Stimulated activated CD4-positive, alpha-beta T cell treated with anti-CD3 and anti-CD28 coated beads, Interleukin-1b, Interleukin-23, amount 100 ng/mL, for 1 hour (primary cell): ENCODE measurements at places on chromosomes 4 and X.

- no peak for DNase-seq
Observed at GRCh38 chr4:36854554-36854953, 390.0 kb upstream of the NWD2 start.

- no peak for DNase-seq
Observed at GRCh38 chrX:17183566-17183965, 191.4 kb upstream of the NHS start.

GRCh38 chr4:20095805-20096541 is 155.7 kb upstream of the SLIT2 start:
- no peak for DNase-seq

DNA sequence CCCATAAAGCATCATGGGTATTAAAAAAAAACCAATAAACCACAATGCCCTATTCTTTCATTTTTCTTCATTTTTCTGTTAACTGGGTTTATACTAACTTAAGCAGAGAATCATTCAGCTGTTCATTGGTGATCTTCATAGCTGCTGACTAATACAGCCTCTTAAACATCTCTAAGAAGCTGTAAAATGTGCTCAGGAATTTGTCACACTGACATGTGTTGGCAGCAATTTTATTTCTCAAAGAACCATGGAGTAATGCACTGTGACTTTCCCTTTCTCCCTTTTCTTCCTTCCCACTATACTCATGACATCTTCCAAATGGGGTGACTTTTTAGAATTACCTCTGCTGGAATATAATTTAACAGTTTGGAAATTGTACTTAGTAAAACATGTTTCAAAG is 315.4 kb downstream of the ANTXR2 start:
- DNase-seq, result no peak

DNA sequence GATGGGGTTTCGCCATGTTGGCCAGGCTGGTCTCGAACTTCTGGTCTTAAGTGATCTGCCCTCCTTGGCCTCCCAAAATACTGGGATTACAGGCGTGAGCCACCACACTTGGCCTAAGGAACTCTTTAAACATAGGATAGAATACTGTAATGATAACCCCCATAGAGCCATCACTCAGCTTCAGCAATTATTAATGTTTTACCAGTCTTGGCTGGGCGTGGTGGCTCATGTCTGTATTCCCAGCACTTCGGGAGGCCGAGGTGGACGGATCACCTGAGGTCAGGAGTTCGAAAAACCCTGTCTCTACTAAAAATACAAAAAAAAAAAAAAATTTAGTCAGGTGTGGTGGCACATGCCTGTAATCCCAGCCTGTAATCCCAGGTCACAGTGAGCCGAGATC is 15.1 kb downstream of the EIF2S3 start:
- DNase-seq, result no peak

- no peak for DNase-seq
Observed at GRCh38 chrX:124534536-124534935, 188.2 kb downstream of the SH2D1A start.

- DNase-seq, result no peak
Observed at GRCh38 chrX:121106484-121107235, 59.2 kb downstream of the GLUD2 start.

DNA sequence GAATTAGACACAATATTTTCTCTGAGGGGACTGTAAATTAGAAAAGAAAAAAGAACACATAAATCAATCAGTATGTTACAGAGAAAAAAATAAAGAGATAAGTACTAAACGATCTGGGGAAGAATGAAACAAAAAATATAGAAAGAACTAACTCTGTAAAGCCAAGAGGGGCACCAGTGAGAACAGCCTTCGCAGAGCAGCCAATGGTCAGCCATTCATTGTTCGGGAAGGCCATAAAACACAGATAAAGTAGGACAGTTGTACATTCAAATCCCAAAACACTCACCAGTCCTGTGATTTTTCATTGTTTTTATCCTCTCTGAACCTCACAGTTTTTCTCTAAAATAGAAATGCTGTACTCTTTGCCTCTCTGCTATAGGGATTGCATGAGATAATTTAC is 127.9 kb downstream of the NEK1 start:
- DNase-seq, result no peak

- DNase-seq, result no peak
Observed at GRCh38 chr4:142721187-142721586, 124.9 kb downstream of the INPP4B start.

DNA sequence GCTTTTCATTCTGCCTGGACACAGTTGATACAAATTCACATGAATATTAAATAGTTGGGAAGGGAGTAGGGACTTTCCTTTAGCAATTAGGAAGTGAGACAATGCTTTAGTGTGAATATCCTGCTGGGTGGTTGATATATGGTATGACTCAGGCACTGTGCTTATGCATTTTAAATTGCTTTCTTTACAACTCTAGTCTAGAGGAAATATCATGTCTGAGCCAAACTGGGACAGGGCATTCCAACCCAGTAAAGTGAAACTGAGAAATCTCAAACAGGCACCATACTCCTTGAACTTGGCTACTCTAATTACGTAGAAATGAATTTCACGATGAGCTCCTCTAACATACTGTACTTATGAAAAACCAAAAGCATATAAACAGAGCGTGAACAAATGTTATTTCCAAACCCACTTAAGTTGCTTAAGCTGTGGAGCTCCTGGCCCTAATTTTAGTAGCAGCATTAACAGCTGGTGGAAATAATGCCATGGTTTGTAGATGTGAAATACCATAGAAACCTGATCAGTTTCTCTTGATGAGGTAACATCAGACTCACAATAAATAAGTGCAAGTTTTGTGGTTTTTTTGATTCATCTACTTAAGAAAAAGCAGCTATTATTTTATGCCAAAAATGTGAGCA is 242.9 kb upstream of the GK2 start:
- no peak for DNase-seq

DNA sequence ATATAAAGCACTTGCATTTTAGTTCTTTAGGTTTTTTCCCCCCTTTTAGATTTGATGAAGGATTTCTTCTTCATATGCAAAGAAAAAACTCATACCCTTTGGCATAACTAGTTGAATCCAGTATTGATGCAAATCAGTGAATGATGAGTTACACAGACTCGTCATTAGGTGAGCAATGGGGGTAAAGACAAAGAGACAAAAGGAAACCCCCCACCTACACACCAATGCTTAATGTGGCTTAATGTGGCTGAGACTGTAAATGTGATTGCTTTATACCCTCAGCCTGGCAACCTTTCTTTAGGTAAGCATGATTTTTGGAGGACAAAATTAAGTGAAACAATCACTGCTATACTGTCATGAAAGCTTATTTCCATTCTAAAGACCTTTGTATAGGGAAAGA is 39.5 kb downstream of the CD40LG start:
- DNase-seq, result no peak

GRCh38 chr4:83013420-83013867 is 2.8 kb upstream of the LIN54 start:
- DNase-seq, result no peak

- DNase-seq, result no peak
Observed at GRCh38 chr4:147764337-147764736, 32.4 kb downstream of the ARHGAP10 start.

GRCh38 chr4:101218346-101218745 is 129.0 kb downstream of the PPP3CA start:
- no peak for DNase-seq

DNA sequence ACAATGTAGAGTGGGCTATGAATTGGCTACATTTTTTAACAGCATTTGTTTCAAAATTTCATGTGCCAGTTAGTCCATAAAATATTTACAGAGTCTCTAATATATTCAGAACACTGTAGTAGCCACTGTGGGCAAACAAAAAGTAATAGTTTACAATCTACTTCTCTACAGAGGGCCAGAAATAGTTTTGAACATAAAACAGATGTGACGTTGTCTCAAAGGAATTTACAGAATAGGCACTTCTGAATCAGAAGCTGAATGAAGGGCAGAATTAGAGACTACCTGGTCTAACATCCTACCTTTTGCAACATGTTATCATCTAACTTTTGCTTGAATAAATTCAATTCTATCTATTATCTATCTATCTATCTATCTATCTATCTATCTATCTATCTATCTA is 811.9 kb upstream of the EPHA5 start:
- no peak for DNase-seq

DNA sequence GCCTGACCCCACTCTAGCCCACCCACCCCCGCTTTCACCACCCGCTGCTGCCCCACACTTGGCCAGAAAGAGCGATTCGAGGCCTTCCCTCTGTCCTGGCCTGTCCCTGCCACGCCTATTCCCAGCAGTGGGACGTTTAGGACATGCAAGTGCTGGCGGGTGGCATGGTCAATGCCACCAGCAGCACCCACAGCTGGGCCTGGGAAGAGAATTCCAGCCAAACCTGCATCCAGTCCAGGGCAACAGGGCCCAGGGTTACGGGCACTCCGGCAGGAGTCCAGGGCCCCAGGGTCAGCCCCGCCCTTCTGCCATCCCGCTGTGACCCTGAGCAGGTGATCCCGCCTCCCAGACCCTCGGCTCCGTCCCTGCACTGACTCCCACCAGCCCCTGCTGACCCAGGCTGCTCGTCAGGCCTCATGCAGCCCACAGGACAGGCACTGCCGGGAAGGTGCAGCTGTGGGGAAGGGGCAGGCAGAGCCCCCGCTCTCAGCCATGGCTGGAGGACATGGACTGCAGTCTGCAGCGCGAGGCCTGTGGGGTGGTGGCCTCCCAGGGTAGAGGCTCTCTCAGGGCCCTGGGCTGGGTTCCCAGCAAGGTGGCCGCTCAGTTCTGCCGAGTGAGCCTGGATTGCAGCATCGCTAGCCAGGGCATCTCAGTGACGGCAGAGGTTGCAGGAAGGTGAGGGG is 6.8 kb upstream of the HTRA3 start:
- DNase-seq, result no peak

DNA sequence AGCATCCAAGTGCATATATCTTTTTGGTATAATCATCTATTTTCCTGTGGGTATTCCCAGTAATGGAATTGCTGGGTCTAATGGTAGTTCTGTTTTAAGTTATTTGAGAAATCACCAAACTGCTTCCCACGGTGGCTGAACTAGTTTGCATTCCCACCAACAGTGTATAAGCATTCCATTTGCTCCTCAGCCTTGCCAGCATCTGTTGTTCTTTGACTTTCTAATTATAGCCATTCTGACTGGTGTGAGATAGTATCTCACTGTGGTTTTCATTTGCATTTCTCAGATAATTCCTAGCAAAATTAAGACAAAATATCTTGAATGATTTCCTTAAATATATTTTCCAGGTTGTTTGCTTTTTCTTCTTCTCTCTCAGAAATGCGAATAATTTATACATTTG is 341.1 kb downstream of the GBA3 start:
- DNase-seq, result no peak
